Activated CD8-positive, alpha-beta T cell treated with anti-CD3 and anti-CD28 coated beads for 36 hours (primary cell): ENCODE measurements at places on chromosomes 6 and 20. TPM values are rescaled to one million over a fixed set of nuclear protein-coding genes. Genes with fewer than 3 reads are reported as not detected.

SCUBE3 gene
- total RNA-seq: not detected

TCP11 gene
- total RNA-seq: not detected

NKX2-2 gene
- total RNA-seq: not detected

PAX1 gene
- total RNA-seq: not detected

DNA sequence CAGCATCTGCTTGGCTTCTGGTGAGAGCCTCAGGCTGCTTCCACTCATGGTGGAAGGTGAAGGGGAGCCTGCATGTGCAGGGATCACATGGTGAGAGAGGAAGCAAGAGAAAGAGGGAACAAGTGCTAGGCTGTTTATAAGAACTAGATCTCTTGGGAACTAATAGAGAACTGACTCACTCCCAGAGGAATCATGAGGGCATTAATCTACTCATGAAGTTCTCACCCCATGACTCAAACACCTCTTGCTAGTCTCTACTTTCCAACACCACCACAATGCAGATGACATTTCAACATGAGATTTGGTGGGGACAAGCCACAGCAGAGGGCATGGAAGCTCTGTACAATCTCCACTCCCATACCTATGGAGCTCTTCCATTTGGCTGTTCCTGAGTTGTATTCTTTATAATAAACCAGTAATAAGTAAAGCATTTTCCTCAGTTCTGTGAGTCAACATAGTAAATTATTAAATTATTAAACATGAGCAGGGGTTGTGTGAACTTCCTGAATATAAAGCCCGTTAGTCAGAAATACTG, 524.1 kb upstream of the NRSN1 start:
- no peak for DNase-seq
- H3K36me3 ChIP-seq: no peaks in the 10 kb centered on the region
- H3K27me3 ChIP-seq: no peaks in the 10 kb centered on the region
- no peak overlapping the region for H3K27ac ChIP-seq
- H3K4me3 ChIP-seq: no peak overlapping the region

DNA sequence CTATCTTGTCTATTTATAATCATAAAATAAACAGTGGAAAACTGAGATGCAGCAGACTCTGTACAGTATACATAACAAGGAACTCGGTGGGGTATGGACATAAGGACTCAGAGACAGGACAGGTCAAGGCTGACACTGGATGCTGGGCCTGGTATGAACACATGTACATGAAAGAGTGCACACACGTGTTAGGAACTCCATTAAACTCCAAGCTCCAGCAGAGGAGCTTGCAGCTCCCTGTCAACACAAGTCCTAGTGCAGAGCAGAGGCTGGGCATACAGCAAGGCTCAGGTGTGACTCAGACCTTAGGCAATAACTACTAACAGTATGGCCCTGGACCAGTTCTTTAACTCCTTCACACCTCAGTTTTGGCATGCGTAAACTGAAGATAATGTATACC, 17.1 kb downstream of the NAPB start:
- peaks cover 71% of the 10 kb centered on the region for H3K4me1 ChIP-seq
- H3K27ac ChIP-seq: no peak overlapping the region
- H3K27me3 ChIP-seq: no peaks in the 10 kb centered on the region
- H3K36me3 ChIP-seq: peaks cover 15% of the 10 kb centered on the region
- no peak overlapping the region for H3K4me3 ChIP-seq

GRCh38 chr20:53146201-53146891, 174.2 kb downstream of the TSHZ2 start:
- H3K4me3 ChIP-seq: no peak overlapping the region
- DNase-seq: peak; percentile 69
- peaks cover 7% of the 10 kb centered on the region for H3K27me3 ChIP-seq
- H3K27ac ChIP-seq: peak overlapping the region; percentile 73
- H3K36me3 ChIP-seq: no peaks in the 10 kb centered on the region

GRCh38 chr20:47113362-47114109, 218.9 kb downstream of the EYA2 start:
- no peaks in the 10 kb centered on the region for H3K4me1 ChIP-seq
- H3K4me3 ChIP-seq: no peak overlapping the region
- H3K36me3 ChIP-seq: no peaks in the 10 kb centered on the region
- no peak overlapping the region for H3K27ac ChIP-seq

GRCh38 chr6:6723921-6724538, 135.5 kb downstream of the LY86 start:
- peak; percentile 18 for DNase-seq
- no peak overlapping the region for H3K27ac ChIP-seq
- peaks cover 5% of the 10 kb centered on the region for H3K4me1 ChIP-seq
- peaks cover 8% of the 10 kb centered on the region for H3K27me3 ChIP-seq

GRCh38 chr6:82738773-82739172, 326.9 kb downstream of the UBE3D start:
- H3K27ac ChIP-seq: no peak overlapping the region
- peaks cover 10% of the 10 kb centered on the region for H3K27me3 ChIP-seq
- H3K4me1 ChIP-seq: no peaks in the 10 kb centered on the region
- no peak overlapping the region for H3K4me3 ChIP-seq

DNA sequence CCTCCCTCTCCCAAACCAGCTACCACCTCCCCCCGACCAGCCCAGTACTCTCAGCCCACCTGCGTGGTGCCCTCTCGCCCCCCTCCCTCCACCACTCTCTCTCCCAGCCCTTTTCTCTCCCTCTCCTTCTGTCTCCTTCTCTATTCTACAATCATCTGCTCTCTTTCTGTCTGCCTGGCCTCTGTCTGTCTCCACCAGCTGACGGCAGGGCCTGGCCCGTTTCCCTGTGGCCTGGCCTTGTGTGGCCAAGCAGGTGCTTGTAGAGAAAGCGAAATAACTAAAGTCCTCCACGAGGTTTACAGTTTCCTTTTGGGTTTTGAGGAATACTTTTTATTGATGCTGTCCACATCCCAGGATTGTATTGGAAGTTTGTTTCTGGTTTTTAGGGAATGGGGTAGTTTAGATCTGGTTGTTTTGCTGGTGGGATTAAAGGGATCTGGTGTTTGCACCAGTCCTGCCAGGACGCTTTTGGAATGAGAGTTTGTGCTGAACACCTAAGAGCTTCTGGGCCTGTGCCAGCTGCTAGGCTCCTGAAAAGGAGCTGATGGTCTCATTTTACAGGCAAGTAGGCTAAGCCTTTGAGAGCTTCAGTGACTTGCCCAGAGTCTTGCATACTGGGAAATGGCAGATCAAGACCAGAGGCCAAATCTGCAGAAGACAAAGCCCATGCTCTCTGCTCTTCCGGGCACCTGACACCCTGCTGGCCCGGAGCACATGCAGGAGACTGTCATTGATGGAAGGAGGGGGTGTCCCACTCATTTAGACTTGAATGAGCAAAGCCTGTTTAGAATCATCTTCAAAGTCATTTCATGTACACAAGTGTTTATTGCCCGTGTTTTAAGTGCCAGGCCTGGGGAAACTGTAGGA, 161.7 kb downstream of the SYCP2 start:
- H3K36me3 ChIP-seq: no peaks in the 10 kb centered on the region
- no peaks in the 10 kb centered on the region for H3K4me1 ChIP-seq
- no peak overlapping the region for H3K4me3 ChIP-seq
- no peak for DNase-seq
- H3K27me3 ChIP-seq: no peaks in the 10 kb centered on the region
- no peak overlapping the region for H3K27ac ChIP-seq

DNA sequence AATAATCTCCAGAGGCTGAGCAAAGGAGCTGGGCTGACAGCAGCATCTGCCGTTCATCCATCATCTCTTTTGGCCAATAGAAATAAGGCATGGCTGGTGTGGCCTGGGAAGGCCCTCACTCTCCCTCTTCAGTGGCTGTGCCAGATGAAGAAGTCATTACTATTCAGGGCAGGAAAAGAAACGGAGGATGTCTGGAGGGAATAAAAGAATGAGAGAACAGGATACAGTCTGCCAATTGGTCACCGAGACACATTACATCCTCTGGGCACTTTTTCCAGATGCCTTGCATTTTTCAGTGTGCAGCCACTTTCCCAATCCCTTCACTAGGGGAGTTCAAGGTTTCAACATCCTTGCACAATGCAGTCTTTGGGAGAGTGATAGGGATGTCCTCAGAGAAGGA, 32.2 kb upstream of the VGLL2 start:
- H3K4me3 ChIP-seq: no peak overlapping the region
- H3K4me1 ChIP-seq: no peaks in the 10 kb centered on the region
- H3K27me3 ChIP-seq: no peaks in the 10 kb centered on the region
- no peaks in the 10 kb centered on the region for H3K36me3 ChIP-seq
- H3K27ac ChIP-seq: no peak overlapping the region

GRCh38 chr6:37696841-37697662, 631 bp downstream of the MDGA1 start:
- H3K4me1 ChIP-seq: peaks cover 15% of the 10 kb centered on the region
- no peaks in the 10 kb centered on the region for H3K36me3 ChIP-seq
- H3K4me3 ChIP-seq: peak overlapping the region; percentile 87
- DNase-seq: peak; percentile 54
- peaks cover 42% of the 10 kb centered on the region for H3K27me3 ChIP-seq

- no peak overlapping the region for H3K4me3 ChIP-seq
- no peaks in the 10 kb centered on the region for H3K36me3 ChIP-seq
- H3K4me1 ChIP-seq: no peaks in the 10 kb centered on the region
- no peak for DNase-seq
- H3K27ac ChIP-seq: no peak overlapping the region
Observed at GRCh38 chr20:40525351-40525750, 163.7 kb downstream of the MAFB start.

DNA sequence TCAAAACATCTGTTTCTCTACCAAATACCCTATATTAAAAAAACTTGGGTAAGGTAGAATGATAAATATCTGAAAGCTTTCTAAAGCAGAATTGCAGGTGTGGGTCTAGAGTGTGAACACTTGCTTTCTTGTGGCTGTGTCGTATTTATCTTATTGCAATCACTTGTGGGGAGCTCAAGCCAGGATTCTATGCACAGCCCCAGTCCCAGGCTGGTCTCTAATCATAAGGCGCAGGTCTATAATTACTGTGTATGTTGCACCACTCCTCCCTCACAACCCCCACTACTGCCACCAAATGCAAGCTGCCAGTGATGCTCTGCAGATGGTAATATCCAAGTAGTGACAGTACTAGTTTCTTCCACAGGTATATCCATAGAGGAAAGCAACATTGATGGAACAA, 2.2 kb upstream of the E2F3 start:
- no peak for DNase-seq
- H3K27ac ChIP-seq: no peak overlapping the region
- peaks cover 5% of the 10 kb centered on the region for H3K36me3 ChIP-seq
- no peaks in the 10 kb centered on the region for H3K27me3 ChIP-seq

DNA sequence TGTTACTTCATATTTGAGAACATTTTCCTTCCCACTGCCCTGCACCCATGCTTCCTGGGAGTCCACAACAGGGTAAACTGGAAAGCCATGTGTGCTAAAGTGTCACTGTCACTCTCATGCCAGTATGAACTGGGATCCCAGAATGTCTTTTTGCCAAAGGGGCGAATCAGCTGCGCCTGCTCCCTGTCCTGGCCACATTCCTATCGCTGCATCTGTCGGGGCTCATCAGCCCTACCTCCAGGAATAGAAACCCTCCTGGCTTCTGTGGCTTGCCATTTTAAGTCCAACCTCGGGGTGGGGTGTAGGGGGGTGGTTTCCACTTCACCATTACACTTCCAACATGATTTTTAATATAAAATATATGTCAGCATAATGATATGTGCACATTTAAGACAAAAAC, 933 bp downstream of the KLHL31 start:
- H3K4me1 ChIP-seq: no peaks in the 10 kb centered on the region
- H3K4me3 ChIP-seq: no peak overlapping the region
- no peak overlapping the region for H3K27ac ChIP-seq
